ENCODE measurements at places on chromosomes 5 and 9.

GRCh38 chr9:36834736-36835135 is 199.3 kb downstream of the PAX5 start:
- no peak for DNase-seq

DNA sequence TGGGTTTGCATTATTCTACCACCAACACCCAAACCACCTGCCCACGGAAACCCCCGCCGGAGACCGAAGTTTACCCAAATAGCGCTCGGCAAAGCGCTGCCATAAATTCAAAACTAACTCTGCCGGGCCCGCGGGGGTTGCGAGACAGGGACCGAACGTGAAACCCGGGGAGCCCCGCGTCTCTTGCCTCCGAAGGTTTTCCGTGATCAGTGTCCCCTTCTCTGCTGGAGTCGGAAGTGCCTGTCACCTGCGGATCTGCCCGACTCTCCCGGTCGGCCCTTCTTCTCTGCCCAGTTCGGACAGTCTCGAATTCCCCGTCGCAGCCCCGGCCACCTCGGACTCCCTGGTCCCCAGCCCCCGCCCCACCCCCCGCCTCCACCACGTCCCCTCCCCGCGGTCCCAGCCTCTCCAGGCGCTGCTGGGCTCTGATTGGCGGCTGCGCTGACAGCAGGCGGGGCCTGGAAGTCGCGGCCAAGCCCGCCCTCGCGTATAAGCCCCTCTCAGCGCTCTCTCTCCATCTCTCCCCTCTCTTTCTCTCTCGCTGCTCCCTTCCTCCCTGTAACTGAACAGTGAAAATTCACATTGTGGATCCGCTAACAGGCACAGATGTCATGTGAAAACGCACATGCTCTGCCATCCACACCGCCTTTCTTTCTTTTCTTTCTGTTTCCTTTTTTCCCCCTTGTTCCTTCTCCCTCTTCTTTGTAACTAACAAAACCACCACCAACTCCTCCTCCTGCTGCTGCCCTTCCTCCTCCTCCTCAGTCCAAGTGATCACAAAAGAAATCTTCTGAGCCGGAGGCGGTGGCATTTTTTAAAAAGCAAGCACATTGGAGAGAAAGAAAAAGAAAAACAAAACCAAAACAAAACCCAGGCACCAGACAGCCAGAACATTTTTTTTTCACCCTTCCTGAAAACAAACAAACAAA is at the start of gene RORB:
Gene RORB (plus strand): TSS at position 517 of the 929 bp plus-strand sequence. CDS start 642 bp downstream, outside the sequence.
- DNase-seq: peak; percentile 18

GRCh38 chr9:89179895-89180734 is 1.5 kb upstream of the SHC3 start:
- no peak for DNase-seq

GRCh38 chr9:136631038-136632000 is 31.4 kb upstream of the EGFL7 start:
- peak; percentile 52 for DNase-seq

GRCh38 chr9:16753256-16753655 is 117.2 kb downstream of the BNC2 start:
- no peak for DNase-seq

DNA sequence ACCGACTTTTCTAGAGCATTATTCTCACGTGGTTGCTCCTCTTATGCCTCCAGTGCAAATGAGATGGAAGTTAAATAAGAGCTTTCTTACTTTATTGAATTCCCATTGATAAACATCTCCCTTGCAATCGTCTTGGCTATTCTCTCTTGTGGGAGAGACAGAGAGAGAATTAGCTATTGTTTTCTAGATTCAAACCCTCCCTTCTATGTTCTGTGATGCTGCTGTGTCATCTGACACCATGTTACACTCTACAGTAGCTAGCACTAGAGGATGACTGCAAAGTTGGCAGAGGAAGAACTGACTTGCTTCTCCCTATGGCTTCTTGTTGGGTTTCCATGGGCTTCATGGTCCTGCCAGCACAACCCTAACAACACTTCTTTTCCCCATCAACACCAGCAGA is 134.6 kb upstream of the RANBP3L start:
- DNase-seq: no peak

- no peak for DNase-seq
Measured at GRCh38 chr5:111299067-111299481, 74.9 kb downstream of the CAMK4 start.

DNA sequence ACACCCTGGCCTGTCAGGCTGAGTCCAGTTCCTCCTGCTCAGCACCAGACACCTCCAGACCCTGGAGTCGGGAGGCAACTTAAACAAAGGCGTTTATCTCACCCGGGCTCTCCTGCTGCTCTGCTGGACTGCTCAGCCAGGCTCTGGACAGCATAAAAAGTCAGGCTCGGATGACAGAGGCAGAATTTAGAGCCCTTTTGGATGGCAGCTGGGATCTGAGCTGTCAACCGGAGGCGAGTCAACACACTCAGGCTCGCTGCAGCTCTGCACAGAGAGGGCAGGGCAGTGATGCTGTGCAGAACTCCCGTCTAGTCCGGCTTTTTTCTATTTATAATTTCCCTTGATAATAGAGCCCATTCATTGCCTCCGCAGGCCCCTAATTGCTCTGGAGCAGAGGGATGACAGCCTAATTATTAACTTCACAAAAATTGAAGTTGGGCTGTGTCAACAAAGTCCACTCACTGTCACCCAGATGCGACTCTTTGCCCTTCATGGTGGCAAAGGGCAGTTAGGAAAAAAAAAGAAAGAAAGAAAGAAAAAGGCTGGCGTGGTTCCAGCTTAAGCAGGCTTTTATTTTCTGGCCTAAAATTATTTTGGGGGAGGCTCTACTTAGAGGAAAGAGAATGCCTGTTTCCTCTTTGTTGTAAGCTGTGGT is 37.6 kb downstream of the STC2 start:
- DNase-seq: no peak

- DNase-seq: no peak
Measured at GRCh38 chr9:72390907-72391306, 25.9 kb upstream of the ZFAND5 start.

DNA sequence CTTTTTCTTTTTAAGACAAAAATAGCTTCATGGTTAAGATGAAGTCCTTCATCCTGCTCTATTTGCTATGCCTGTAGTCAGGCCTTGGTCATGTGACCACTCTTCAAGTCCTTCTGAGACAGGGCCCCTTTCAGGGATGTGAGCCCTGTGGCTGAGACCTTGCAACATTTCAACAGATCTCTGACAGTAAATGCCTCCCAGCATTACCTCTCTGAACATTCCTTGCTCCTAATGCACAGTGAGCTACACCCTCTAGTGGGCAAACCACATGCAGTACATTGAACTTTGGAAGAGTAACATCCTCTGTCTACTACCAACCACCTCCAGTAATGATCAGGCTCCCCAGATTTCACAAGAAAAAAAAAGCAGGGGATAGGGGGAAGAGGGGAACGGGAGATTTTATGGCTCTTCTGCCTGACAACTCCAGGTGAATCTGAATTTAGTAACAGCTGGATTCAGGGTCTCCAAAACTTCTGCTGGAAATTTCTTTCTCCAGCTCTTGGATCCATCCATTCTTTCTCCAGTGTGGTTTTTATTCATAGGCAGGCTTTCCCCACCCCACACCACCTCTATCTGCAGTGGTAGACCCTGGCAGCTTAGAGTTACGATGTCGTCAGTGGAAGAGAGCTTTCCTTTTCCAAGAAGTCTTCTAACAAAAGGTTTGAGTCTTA is 8.9 kb upstream of the FBXO38 start:
- no peak for DNase-seq

Data from stimulated activated CD8-positive, alpha-beta memory T cell treated with anti-CD3 and anti-CD28 coated beads, Interleukin-12 subunit alpha, Interleukin-12 subunit beta, amount 100 ng/mL, for 1 hour (primary cell).